ENCODE measurements at places on chromosomes 4 and X.

DNA sequence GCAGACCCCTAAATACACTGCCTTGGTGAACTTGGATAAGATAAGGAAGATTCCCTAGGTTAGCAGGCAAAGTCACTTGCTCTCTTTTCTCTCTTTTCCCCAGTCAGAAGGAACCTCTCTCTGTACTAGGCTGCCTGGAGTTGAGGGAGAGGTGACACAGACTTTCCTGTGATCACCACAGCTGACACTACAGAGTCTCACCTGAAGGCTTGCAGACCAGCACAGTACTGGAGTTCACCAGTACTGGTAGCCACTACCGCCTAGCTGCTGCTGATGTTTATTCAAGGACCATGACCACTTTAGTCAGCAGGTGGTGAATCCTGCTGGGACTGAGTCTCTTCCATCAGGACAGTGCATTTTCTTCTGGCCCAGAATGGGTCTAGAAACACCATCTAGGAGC is 63.3 kb downstream of the PTPN13 start:
- no peak for DNase-seq

GRCh38 chr4:34709564-34709963 is 1534.8 kb downstream of the ARAP2 start:
- DNase-seq = no peak

GRCh38 chr4:90246816-90247215 is 119.6 kb downstream of the CCSER1 start:
- no peak for DNase-seq

DNA sequence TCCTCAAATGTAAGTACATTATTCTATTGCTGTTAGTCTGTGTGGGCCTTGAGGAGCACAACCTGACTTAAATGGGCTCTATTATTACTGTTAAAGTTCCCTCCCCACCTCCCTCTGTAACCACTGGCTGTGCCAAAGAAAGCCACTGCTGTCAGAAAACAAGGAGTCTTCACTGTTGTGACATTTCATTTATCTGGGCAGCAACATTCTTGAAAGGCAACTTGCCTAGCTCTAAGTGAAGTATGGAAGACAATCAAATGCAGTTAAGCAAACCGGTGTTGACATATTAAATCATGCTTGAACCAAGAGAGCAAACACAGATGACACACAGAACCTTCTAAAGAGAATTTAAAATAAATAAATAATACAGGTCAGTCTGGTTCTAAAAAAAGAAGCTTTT is 81.0 kb downstream of the EPHA5 start:
- no peak for DNase-seq

GRCh38 chr4:5660185-5660584 is 48.2 kb downstream of the EVC2 start:
- no peak for DNase-seq

- no peak for DNase-seq
Observed at GRCh38 chr4:155807021-155807420, 48.2 kb downstream of the GUCY1B1 start.

GRCh38 chr4:148782284-148782683 is 340.1 kb upstream of the NR3C2 start:
- peak; percentile 40 for DNase-seq

DNA sequence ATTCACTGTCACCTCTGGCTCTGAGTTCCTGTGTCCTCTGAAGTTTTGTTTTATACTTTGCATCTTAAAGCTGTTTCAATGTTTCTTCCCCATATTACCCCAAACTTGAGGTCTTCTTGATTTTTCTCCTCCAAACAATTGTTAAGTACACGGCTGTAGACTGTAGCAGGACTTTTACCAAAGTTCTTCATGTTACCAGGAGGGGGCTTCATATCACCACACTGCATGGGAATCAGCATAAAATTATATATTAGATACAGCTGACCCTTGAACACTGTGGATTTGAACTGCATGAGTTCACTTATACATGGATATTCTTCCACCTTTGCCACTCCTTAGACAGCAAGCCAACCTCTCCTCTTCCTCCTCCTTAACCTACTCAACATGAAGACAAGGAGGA is 56.6 kb downstream of the SPATA18 start:
- DNase-seq = no peak

- no peak for DNase-seq
Observed at GRCh38 chrX:121876305-121876704, 828.9 kb downstream of the GLUD2 start.

GRCh38 chr4:472881-473569 is 25.9 kb downstream of the ZNF721 start:
- DNase-seq = peak; percentile 9

GRCh38 chrX:54248309-54248708 is 65.3 kb upstream of the FAM120C start:
- DNase-seq = no peak

DNA sequence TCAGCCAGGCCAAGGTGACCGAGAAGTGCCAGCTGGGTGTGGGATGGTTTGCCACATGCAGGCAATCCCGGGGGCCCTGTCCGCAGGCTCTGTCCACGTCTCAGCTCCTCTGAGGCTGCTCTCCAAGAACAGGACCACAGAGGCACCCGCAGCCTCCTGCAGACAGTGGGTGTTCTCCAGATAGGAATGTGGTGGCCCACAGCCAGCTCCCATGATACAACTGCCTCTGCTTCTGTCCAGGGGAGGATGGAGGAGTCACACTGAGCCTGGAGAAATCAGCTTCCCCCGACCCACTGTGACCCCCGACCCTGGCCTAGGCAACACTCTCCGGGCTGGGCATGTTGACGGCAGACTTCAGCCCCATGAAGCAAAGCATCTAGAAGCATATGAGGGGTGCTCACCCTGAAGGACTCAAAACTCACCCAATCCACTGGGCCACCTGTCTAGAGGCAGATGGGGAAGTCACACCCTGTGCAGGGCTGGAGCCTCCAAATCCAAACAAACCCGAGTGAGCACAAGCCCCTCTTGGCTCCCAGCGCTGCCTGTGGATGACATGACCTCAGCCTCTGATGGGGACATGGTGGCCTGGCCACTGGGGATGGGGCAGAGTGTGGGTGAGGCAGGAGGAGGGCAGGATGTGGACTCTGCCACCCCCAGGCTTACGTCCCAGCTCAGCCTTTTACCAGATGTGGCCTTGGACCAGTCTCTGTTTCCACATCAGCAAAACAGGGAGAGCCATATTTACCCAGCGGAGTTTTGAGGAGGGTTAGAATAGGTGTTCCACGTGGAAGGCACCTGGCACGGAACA is 102.3 kb downstream of the PSAPL1 start:
- no peak for DNase-seq

- DNase-seq = peak; percentile 8
Observed at GRCh38 chr4:179709961-179710624, 2267.9 kb upstream of the AGA start.

GRCh38 chrX:53319614-53320542 is 38.5 kb upstream of the IQSEC2 start:
- DNase-seq = no peak

DNA sequence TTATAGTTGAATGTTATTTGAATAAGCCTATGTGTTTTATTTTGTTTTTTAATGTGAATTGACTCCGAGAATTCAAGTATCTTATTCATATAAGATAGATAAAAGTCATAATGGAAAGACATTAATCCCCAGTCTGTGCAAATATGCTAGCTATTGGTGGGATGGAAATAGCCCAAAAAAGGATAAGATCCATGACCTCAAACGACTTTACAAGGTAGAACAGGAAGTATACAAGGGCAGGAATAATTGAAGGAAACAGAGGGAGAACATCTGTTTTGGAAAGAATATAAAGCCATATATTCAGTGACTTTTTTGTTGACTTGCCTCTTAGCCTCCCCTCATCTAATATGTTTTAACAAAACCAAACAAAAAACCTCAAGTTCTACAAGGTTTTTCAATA is 9.0 kb downstream of the ABCE1 start:
- no peak for DNase-seq

- DNase-seq = no peak
Observed at GRCh38 chr4:38177035-38177546, 216.9 kb downstream of the PTTG2 start.

GRCh38 chr4:38752941-38753806 is 29.6 kb downstream of the TLR10 start:
- DNase-seq = peak; percentile 90

DNA sequence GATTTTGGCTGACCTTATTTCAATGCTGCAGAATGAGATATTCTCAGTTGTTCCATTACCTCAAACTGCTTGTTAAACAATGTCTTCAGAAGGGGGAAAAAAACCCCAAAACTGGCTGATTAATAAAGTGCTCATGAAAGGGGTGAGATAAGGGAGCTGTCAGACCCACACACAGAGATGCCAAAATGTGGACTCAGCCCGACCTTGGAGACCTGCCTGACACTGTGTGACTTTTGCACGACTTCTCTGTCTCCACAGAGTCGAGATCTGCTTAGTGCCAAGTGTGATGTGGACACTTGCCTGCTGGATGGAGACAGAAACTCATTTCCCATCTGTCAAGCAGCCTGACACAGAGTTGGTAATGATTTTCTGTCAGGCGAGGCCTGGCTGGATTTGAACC is 31.5 kb downstream of the REELD1 start:
- DNase-seq = no peak

DNA sequence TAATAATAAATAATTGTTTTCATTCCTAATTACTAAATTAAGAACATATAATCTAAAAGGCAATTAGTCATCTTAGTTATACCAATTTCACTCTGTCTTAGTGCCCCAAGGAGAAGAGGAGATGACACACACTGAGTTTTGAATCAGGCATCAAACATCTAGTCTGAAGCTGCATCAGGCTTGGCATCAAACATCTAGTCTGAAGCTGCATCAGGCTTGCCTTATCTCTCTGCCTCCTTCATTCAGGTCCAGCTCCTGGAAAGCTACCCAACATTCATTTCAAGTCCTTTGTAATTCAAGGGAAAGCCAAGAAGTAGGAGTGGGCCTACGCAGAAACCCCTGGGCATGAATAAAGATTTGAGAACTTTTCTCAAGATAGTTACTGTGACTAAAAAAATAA is 62.2 kb downstream of the SH3RF1 start:
- no peak for DNase-seq

- DNase-seq = peak; percentile 49
Observed at GRCh38 chr4:139651282-139652194, 14.1 kb upstream of the MGST2 start.

GRCh38 chr4:8553216-8553615 is 27.0 kb upstream of the GPR78 start:
- no peak for DNase-seq

- no peak for DNase-seq
Observed at GRCh38 chr4:108965016-108965415, 202.2 kb upstream of the ETNPPL start.

DNA sequence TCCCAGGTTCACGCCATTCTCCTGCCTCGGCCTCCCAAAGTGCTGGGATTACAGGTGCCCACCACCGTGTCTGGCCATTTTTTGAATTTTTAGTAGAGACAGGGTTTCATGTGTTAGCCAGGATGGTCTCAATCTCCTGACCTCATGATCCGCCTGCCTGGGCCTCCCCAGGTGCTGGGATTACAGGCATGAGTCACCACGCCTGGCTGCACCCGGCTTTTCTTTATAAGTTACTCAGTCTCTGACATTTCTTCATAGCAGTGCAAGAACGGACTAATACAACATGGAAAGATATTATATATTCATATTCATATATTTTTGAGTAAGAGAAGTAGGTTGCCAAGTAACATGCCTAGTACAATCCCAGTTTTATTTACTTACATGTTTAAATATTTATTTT is 22.9 kb downstream of the SHROOM3 start:
- no peak for DNase-seq
